NCI-H187 treated with DMSO at 0.1 percent for 48 hours (cell line): ENCODE measurements at places on chromosomes 1 and 21.

GRCh38 chr21:37758982-37759381, 157.3 kb downstream of the KCNJ6 start:
- no peak for DNase-seq

DNA sequence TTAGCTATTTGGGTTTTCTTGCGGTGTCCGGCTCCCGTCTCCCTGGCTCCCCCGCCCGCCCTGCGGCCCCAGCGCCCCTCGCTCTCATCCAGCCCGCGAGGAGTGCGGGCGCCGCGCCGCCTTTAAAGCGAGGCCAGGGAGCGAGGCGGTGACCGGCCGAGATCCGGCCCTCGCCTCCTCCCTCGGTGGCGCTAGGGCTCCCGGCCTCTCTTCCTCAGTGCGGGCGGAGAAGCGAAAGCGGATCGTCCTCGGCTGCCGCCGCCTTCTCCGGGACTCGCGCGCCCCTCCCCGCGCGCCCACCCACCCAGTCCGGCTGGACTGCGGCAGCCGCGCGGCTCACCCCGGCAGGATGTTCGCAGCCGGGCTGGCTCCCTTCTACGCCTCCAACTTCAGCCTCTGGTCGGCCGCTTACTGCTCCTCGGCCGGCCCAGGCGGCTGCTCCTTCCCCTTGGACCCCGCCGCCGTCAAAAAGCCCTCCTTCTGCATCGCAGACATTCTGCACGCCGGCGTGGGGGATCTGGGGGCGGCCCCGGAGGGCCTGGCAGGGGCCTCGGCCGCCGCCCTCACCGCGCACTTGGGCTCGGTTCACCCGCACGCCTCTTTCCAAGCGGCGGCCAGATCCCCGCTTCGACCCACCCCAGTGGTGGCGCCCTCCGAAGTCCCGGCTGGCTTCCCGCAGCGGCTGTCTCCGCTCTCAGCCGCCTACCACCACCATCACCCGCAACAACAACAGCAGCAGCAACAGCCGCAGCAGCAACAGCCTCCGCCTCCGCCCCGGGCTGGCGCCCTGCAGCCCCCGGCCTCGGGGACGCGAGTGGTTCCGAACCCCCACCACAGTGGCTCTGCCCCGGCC, 492 bp downstream of the HLX start:
- no peak for DNase-seq

- DNase-seq = peak; percentile 72
Measured at GRCh38 chr1:228804640-228805413, 69.5 kb downstream of the RHOU start.

DNA sequence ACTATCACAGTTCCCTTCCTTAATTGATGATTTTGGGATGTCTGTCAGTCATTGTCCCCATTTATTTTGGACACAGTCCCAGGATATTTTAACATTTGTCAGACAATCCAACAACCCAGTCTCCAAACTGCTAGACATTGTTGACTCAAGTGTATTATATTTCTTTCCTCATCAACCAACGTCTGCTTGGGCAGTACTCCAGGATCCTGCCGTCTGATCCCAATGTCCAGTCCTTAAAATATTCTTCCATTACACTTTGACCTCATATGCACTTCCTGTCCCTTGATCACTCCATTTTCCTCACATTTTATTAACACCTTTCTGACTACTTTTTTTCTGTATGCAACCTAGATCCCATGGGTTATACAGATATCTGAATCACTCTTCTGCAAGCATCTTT, 39.8 kb upstream of the KIAA0040 start:
- no peak for DNase-seq

DNA sequence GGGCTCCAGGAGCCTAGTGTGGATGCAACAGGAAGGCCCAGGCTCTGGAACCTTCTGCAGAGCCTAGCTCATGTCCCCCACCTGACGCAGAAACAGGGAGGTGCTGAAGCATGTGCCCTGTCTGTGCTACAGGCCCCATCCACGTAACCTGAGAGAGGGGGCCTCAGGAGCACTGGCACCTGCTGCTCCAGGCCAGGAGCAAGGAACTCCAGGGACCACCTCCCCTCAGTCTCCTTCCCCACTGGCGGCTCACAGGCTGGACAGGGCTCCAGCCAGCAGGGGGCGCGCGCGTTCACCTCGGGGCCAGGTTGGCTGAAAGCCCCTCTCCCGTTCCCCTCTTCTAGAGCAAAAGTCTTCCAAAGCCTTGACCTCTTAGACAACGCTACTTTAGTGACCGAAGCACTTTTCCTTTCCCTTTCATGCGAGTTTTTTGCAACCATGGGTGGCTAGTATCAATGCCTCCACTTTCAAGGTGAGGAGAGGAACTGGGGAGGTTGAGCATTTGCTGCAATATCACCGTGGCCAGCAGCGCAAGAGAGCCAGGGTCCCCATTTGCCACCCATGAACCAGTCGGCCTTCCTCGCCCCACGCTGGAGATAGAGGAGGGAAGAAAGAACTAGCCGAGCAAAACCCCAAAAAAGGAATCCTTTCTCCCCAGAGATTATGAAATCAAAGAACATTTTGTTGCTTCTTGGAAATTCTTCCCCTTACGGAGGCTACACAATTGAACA, 52.4 kb upstream of the GPR157 start:
- DNase-seq = no peak
